ENCODE measurements at places on chromosomes 4 and X.
A peak's percentile ranks its signal among the peaks of the same experiment; 100 is the strongest.

DNA sequence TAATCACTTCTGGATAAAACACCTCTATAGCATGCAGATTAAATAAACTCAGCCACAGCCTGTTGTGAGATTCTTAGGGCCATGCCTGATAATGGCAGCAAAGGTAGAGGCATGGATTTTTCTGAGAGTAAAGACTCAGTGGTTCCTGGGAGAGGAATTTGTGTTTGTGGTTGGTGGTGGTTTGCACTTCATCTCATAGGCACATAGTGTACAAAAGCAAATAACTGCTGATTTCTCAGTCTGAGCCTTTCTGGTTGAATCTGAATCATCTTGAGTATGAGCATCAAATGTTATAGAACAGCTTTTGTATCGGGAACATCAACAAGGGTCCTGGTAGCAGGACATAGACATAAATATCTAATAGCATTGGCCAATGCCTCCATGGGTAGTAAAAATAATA is 274.3 kb downstream of the FRMPD4 start:
- DNase-seq, result no peak

DNA sequence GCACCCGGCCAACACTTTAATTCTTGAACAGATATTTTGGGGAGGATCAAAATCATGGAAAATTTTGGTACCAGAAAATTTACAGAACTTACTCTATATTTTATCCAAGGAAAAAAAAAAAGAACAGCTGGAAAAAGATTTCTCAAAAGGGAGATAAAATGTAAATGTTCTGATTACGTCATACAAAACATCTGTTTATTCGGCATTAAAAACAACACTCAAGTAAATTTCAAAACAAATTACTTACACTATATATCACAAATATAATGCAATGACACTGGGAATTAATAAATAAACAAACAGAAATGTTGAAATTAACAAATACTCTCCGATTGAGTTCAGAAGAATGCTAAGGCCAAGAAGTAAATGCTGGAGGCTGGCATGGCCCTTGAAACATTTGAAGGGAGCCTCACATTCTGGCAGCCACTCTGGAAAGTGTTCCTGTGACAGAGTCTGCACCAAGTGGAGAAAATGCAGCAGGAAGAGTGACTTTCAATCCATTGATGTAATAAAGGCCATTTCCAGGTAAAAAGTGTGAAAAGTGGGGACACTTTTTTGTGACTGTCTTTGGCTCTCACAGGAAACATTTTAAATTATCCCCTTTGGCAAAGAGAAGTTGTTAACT is 486.0 kb upstream of the CTSO start:
- no peak for DNase-seq

DNA sequence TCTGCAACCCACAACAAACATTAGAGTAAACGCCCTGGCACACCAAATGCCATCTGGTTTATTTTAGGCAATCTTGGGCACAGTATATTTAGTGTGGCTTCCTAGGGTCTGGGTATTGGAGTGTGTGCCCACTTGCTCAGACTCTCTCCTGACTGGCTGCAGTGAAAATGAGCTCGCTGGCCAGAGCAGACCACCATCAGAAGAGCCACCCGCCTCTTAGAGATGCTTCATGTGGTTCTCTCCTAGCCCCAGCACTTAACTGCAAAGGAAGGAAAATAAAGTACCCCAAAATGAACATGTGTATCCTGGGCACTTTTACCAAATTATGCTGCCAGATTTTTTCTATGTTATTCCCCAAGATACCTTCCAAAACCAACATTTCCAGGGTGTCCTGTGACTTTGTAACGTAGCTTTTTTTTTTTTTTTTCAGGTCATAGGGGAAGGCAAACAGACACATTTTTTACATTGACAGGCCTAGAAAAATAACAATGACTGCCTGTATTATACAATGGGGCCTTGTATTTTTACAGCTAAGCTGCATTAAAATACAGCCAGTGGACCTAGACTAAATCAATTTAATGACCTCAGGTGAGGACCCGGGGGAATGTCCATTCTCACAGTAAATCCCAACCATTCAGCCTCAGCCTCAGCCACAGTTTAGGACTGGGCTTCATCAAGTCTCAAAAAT is 193.7 kb downstream of the RASL11B start:
- DNase-seq, result peak; percentile 17

DNA sequence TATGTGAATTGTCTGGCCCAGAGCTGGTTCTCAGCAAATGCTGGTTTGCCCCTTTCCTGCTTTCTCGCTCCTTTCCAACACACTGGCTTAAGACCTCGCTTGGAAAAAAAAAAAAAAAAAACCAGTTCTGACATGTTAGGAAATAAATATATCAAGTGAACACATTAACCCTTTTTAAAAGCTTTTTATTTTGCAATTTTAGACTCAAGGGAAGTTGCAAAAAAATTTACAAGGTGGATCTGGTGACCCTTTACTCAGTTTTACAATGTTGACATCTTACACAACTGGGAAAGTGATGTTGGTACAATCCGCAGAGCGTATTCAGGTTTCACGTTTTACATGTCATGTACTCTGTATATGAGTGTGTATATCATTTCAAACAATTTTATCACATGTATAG is 100.1 kb downstream of the RTL5 start:
- no peak for DNase-seq

DNA sequence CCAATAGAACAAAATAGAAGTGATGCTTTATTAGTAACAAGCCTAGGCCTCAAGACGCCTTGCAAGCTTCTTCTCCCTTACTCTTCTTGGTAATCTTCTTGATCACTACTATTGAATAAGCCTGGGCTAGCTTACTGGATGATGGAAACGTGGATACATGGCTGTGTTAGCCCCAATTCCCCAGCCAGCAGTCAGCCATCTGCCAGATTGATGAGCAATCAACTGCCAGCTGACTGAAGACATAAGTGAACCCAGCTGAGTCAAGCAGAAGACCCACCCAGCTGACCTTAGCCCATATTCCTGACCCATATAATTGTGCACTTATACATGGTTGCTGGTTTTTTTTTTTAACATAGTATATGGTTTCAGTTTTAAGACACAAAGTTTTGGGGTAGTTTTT is 130.4 kb downstream of the DHX15 start:
- DNase-seq, result no peak

- no peak for DNase-seq
Measured at GRCh38 chr4:102268355-102268754, 76.9 kb downstream of the SLC39A8 start.

DNA sequence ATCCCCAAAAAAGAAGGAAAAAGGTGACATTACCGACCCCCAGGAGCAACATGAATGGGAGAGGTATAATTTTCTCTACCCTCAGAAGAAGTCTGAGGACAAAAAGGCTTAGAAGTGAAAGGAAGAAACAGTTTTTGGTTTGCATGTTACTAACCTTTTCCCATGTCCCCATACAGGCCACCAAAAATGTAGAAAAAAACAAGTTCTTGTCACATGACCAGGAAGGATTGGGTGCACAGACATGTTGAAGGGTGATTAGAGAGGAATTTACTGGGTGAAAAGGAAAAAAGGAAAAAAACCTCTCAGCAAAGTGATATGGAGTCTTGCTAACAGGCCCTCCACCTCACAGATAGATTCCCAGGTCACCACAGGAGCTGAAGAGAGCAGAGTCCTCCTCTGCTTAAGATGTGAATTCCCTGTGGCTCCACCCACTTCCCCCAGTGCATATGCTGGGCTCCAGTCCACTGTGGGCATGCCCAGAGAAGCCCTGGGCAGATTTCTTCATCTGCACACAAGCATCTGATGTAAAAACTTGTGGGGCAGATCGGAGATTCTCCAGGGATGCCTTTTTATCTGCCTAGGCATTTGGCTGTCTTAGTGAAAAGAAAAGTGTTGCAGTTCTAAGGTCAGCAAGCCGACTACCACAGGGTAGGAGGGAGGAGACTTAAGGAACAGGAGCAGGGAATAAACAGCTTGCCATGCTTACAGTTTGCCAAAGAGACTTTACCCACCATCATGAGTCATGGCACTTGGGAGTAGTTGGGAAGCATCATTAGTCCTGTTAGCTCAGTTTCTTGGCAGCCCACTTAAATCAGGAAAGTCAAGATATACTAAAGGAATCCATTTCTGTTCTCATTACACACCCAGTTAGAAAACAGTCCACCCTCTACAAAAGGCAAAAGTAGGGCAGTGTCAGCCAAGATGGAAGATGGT is 25.0 kb upstream of the PASD1 start:
- no peak for DNase-seq

DNA sequence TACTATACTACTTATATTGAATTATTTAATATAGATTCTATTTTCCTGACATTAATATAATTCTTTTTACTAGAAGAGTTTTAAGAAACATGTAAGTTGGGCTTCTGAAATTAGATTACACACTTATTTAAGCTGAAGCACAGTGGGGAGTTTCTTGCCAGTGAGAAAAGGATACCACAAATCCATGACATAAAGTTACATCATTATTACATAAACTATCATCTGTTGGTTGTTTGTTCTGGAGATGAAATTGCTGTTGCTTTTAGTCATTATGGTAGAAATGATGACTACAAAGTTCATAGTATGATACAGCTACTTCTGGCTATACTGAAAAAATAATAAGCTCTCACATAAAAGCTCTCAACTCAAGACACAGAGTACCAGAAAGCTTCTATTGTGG is 880.4 kb downstream of the PCDH18 start:
- no peak for DNase-seq

- peak; percentile 97 for DNase-seq
Measured at GRCh38 chr4:173370477-173371291, at the start of gene SAP30. Gene SAP30, plus strand, starts transcription at chr4:173370954. Its CDS starts 229 bp downstream, at chr4:173371183.

DNA sequence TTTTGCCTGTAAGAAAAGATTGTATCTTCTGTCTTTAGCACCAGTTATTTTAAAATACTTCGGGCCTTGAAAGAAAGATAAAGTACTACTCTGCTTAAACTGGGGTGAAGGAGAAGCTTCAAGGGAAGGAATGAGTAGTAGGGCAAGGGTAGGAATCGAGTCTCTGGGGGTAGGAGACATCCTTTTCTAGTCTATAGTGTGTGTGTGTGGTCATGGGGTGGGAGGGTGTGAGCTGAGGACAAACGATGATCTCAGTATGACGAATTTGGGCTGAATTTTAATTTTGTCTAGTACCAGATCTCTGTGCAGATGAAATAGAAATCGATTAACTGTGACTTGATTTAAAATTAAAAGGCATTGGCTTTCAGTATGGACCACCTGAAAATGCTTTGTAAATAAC is 3.3 kb upstream of the MYOZ2 start:
- DNase-seq, result no peak
